ENCODE measurements at places on chromosomes 1 and 21. TPM values are rescaled to one million over a fixed set of nuclear protein-coding genes. Genes with fewer than 3 reads are reported as not detected.

Gene KMO
- not detected for total RNA-seq

Gene NTNG1
- total RNA-seq, result not detected

GRCh38 chr21:29238967-29239290, 59.8 kb upstream of the BACH1 start:
- DNase-seq, result no peak

DNA sequence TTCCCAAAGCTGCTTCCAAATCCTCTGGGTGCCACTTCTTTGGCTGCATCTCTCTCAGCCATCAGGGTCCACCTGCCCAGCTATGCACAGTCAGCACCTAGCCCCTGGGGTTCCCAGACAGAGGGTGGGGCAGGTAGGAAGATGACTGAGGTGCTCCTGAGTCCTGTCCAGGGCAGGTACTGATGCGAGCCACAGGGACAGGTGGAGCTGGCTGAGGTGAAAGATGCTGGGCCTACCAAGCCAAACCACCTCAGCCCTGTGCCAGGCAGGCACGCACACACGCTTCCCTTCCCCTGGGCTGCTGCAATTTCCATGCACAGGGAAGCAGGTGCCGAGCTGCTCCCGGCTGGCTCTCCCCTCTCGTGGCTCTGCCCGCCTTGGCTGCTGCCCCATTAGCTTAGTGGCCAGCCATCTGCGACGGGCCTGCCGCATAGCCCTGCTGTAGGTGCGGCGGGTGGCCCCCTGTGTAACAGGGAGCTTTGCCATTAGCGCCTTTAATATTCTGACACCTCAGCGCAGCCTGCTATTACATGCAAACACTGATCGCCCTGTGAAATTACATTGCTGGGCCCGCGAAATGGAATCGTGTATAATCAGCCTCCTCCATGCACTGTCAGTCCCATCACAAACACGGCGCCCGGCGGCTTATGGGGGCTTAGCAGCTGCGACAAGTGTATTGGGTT, 38.9 kb downstream of the DMAP1 start:
- DNase-seq, result no peak

GRCh38 chr1:164716992-164717703, 158.2 kb downstream of the PBX1 start:
- no peak for DNase-seq

All from activated CD4-positive, alpha-beta memory T cell treated with anti-CD3 and anti-CD28 coated beads, Interleukin-2, amount 10 ng/mL, durations not matched to agents 7 days and 5 days (primary cell).